T-cell (primary cell): ENCODE measurements at places on chromosomes 7 and 10. TPM values are rescaled to one million over a fixed set of nuclear protein-coding genes. Genes with fewer than 3 reads are reported as not detected.
A peak's percentile ranks its signal among the peaks of the same experiment; 100 is the strongest.

Gene CCDC126
- total RNA-seq, result 15.6 TPM

Gene NPSR1
- not detected for total RNA-seq

Gene GRB10
- 8.8 TPM for total RNA-seq

Gene WASHC2A
- total RNA-seq, result 54.0 TPM

GRCh38 chr10:17349717-17350116, 104.7 kb downstream of the ST8SIA6 start:
- no peak for DNase-seq
- H3K36me3 ChIP-seq, result no peaks in the 10 kb centered on the region
- no peaks in the 10 kb centered on the region for H3K27me3 ChIP-seq
- no peak overlapping the region for H3K27ac ChIP-seq
- no peaks in the 10 kb centered on the region for H3K4me1 ChIP-seq
- no peak overlapping the region for H3K4me3 ChIP-seq

GRCh38 chr7:73811760-73812168, 19.0 kb upstream of the CLDN4 start:
- H3K4me3 ChIP-seq, result no peak overlapping the region
- peaks cover 35% of the 10 kb centered on the region for H3K27me3 ChIP-seq
- H3K27ac ChIP-seq, result no peak overlapping the region
- peak; percentile 37 for DNase-seq
- no peaks in the 10 kb centered on the region for H3K4me1 ChIP-seq
- no peaks in the 10 kb centered on the region for H3K36me3 ChIP-seq

- no peaks in the 10 kb centered on the region for H3K36me3 ChIP-seq
- H3K4me1 ChIP-seq, result no peaks in the 10 kb centered on the region
- no peak overlapping the region for H3K4me3 ChIP-seq
- H3K27ac ChIP-seq, result no peak overlapping the region
Measured at GRCh38 chr7:89797965-89798598, 356.2 kb upstream of the STEAP1 start.
